Germinal center (tissue), 1 donor: ENCODE measurements at places on chromosomes 1 and 21.

DNA sequence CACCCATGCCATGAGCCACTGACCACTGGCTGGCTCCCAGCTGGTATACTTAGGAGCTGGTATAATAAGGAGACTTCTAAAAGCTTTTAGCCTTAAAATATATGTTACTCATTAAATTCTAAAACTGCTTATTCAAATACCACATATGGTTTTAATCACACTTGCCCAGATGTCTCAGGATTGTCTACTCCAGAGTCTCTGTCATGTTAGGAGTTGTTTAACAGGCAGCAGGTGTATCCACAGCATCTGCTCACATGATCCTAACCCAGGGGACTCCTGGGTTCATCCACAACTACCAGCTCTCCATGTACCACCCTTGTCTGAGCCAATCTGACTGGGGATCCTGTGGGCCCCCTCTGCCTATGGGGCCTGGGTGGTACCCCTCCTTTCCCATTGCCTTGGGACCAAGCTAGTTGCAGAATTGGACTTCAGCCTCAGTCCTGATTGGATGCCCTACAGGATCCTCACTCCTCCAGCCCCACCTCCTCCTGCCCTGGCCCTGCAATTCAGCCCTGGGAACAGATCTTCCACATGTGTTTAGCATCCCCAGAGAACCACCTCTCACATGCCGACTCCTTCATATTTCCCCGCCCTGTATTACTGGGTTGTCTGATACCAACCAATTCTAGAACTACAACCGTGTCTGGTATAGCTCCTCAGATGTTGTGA lies 61.3 kb downstream of the BCAR3 start:
- DNase-seq, result no peak

DNA sequence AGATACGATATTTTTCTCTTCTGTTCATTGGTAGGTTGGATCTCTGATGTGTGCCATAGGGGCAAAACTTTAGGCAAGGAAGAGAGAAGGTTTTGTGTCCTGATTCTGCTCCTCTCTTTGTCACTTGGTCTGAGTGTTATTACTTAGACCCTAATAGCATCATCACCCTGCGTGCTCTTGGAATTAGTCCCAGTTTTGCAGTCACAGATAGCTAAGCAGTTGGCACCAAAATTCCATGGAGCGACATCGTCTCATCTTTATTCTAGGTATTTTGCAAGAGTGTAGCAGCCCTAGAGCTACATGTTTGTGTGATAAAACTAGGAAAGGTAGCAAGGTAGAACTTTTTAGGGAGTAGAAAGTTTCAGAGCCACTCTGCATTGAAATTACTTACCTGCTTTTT lies 23.8 kb downstream of the PIP5K1A start:
- no peak for DNase-seq

DNA sequence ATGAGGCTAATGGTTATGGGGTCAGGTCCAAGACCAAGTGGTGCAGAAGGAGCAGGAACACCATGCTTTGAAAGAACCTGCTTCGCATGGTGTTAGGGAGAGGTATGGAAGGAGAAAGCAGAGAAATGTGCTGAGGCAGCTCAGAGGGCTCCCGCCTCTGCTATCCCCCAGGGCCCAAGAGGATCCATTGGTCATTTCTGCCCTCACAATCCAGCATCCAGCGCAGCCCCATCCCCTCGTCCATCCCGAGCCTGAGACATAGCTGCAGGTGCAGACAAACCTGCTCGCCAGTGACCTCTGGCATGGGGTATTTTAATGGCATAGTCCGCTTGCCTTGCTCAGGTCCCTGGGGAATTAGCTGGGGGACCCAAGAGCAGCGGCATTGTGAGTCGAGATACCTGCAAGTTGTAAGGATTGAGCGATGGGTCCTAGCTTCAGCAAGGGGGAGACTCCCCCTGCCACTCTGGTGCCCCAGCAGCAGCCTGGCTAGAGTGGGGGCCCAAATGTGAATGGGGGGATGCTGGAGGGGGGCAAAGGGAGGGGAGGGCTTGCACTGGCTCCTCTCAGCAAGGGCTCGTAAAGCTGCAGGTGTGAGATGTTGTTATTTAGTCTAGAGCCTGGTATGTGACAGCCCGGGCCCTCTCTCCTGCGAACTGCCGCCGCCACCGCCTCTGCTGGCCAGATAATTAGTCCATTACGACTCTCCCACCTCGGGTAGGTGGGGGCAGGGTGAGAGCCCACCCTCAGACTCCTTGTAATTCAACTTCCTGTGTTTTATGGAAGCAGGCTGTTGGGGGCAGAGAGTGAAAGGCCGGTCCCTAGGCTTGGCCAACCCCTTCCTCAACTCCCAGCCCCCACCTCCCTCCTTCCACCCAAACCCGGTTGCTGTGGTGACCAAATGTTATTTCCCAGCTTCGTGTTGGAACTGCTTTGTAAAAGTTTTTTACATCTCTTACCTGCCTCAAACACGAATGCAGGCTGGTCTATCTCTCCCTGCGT lies 118.8 kb downstream of the RNF220 start:
- DNase-seq, result no peak

DNA sequence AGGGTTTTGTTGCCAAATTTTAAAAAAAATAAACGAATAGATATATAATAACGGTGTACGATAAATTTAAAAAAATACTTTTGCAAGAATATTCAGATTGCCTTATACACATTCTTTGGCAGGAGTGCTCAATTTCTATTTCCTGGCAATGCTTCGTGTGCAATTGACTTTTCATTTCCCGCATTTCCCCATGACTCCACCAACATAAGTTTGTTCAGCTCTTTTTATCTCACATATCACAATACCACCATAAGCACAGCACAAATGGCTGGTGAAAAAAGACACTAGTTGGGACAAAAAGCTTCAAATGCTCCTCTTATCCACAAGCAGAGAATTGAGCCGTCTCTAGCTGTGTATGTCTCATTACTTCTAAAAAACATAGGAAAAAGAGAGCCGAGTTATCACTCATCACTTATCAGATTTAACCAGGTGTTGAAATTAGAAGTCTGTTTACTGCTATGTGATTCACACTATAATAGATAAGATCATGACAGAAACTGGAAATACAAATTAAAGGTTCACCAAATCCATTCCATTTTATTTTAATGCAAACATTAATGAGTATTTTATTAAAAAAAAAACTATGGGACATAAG lies 28.9 kb upstream of the RGS1 start:
- DNase-seq, result no peak
